CD14-positive monocyte (primary cell): ENCODE measurements at places on chromosomes 3 and 15.

DNA sequence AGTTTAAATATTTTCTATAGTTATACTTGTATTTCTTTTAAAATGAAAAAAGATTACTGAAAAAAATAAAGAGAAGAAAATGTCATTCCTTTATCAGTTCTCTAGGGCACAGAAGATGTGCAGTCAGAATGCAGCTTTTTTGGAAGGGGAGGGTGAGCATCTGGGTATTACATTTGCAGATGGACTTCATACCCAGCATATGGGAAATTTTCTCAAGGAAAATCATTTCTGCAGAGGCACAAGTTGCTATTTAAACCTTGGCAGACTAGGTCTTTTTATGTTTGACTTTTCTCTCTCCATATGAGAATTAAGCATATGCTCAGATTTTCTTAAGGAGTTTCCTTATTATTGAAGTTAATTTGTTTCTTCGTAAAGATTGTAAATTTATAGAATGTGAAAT is 39.5 kb upstream of the ZNF385D start:
- no peak for DNase-seq

DNA sequence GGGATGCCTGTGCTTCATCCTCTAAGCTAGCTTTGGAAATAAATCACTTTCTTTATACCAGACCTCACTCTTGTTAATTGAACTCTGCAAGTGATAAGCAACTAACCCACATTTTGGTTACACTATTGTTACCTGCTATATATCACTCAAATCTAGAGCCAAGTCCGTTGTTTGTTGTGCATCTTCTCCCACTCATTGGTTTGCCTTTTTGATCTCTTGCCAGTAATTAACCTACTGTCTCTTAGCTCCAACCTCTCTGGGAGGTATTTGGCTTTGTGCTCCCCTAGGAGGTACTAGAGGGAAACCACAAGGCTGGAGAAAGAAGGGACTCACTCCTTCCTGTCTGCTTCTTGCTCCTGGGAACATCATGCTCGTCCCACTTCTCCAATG is 12.8 kb upstream of the CRBN start:
- no peak for DNase-seq

- no peak for DNase-seq
Measured at GRCh38 chr3:178405531-178405930, 130.7 kb upstream of the KCNMB2 start.

- DNase-seq: no peak
Measured at GRCh38 chr3:55440104-55440708, 46.9 kb downstream of the WNT5A start.

GRCh38 chr3:19972054-19972453 is 25.2 kb downstream of the RAB5A start:
- DNase-seq: no peak

DNA sequence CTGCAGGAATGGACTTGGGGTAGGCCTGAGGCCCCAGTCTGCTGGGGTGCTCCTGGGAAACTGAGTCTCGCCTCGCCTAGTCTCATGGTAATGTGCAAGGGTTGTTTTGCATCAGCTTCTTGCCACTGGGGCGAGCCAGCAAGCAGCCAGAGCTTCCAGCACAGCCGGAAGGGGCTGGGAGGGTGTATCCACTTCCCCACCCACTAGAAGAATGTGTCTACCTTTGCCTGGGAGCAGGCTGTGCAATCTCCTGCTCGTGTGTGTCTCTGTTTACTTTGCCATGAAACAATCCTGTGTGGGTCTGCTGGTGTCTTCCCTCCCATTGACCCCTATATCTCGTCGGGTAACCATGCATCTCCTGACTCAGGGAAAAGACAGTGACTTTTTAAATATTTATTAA is 21.8 kb upstream of the ERICH6 start:
- DNase-seq: no peak

- DNase-seq: no peak
Measured at GRCh38 chr3:99407257-99407656, 231.1 kb upstream of the COL8A1 start.

DNA sequence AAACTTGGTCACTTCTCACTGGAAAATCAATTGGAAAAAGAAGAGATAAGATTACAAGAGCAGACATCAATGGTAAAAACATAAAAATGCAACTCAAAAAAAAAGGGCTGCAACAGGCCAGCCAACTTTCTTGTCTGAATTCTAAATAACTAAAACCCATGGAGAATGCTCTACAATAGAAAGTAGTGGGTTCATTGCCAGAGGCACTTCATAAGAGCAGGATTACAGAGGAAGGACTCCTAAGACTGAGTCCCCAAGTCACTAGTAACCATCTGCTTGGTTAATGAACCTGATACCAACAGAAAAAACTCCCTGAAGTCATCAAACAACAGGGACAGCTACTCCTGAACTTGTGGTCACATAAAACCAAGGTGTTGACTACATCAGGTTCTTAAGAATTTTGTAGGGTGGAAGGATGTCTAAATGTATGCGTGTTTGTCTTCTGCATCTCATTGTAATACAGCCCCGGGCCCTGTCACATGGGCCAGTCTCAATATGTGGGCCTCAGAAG is 148.6 kb downstream of the IMPG2 start:
- DNase-seq: no peak

DNA sequence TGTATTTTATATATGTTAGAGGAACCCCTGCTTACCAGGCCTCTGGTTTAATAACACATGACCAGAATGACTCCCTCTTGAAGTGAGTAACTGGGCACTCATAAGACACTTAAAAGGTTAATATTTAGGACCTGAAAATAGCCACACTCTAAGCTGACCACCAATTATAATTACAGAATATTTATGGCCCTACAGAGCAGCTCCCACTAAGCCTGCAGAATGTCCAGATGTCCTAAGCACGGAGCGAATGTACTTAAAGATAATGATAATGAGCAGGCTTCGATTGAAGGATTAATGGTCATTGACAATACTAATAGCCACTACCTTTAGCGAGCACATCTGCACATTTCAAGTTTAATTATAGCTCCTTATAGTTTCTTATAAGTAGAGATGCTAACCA is 22.8 kb upstream of the KCTD6 start:
- DNase-seq: no peak

DNA sequence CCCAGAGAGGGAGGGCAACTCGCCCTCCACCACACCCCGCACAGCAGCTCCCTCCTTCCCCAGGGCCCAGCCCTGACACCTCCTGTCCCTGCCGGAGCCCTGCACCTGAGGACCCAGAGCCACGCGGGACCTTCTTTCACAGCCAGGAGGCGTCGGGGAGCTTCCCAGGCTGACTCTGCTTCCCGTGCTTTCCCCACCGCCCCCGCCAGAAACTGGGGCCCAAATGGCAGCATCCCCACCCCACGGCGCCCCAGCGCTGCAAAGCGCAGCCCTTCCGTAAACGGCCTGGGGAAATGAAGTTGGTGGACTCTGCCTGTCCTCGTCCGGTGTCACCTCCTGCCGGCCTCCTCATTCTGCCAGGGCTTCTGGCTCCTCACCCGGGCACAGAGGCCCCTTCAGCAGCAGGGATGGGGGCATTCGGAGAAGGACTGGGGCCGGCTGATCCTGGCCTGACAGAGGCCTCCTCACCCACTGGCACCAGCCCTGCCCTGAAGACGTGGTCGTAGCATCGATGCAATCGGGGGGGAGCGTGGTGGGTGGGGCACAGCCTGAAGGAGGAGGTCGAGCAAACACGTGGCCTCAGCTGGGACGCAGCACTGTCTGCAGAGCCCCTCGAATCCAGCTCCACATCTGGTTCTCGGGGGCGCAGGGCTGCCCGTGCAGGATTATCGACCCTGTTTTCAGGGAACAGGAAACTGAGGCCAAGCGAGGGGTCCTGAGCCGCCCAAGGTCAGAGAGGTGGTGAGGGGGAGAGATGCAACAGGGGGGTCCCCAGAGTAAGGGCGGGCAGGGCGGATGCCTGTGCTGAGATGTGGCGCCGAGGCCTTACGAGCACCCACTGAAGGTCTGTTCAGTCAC is 235.4 kb downstream of the XXYLT1 start:
- no peak for DNase-seq

DNA sequence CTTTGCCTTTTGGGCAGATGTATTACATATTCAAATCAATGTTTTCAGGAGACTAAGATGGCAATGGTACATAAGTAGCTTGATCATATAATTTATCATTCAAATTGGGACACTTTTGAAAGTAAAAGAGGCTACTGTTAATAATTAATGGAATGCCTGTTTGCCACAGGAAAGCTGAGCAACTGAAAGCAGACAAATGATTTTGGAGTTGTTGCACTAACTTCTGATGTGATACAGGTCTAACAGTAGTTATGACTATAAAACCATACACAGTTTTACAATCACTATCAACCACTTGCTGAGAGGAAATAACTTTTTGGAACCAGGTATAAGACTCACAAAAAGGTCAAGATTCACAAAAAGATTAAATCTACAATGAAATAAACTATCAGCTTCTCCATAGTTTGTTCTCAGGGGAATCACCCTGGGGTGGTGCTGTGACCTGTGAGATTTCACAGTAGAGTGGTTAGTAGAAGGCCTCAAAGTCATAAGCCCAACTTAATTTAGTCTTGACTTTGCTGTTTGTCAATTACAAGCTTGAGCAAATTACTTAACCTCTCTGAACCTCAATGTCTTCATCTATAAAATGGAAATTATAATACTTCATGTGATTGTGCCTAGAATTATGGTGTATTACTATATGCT is 42.7 kb downstream of the HHLA2 start:
- DNase-seq: no peak

GRCh38 chr15:94363382-94363781 is 132.0 kb downstream of the MCTP2 start:
- no peak for DNase-seq

GRCh38 chr15:55151631-55152030 is 45.1 kb downstream of the RSL24D1 start:
- no peak for DNase-seq

- DNase-seq: no peak
Measured at GRCh38 chr3:31968369-31968926, 12.6 kb downstream of the OSBPL10 start.

DNA sequence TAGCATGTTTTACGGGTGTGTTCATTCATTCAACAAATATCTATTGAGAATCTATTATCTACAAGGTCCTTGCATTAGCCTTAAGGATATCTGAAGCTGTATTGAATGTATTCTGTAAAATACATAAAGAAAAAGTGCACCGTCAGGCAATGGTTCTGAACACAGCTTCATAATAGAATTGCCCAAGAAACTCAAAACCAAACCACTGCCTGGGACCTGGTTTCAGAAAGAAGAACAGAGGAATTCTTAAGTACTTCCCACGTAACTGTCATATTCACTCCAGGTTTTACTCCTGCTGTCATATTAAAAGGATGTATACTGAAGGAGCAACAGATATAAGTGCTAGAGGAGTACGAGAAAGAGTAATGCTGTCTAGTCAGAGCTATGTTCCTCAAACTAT is 115.9 kb downstream of the FGF12 start:
- DNase-seq: no peak

GRCh38 chr3:120469440-120469839 is 18.6 kb upstream of the FSTL1 start:
- DNase-seq: no peak

DNA sequence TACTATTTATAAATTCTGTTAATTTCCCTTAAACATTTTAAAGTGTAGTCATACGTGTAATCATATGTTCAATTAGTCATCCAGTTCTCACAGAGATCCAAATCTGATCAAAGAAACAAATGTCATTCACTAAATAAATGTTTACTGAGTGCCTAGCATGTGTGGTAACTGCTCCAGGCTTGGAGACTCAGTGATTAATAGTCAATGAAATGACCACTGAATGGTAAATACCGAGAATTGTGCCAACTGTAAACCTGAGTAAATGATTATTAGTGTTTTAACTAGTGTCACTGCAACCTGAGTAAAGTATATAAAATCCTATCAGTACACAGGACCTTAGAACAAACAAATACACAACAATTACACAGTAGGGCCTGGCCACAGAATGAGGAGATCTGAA is 52.3 kb downstream of the SH3GL3 start:
- DNase-seq: no peak

DNA sequence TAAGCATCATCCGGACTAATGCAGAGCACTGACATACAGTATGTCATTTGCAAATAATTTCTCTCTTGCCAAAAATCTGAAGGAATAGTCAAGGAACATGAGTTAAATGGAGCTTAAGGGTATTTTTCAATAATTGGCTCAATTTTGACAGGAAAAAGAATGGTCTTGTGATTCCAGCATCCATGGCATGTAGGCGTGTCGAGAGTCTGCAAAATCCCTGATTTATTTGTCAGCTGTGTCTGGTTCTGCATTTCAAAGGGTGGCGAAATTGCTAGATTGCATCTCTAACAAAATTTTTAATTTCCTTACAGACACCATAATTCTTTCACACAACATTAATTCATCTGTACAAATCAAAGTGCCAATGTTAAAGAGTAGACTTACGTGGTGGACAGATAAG is 65.4 kb upstream of the TBC1D23 start:
- no peak for DNase-seq

DNA sequence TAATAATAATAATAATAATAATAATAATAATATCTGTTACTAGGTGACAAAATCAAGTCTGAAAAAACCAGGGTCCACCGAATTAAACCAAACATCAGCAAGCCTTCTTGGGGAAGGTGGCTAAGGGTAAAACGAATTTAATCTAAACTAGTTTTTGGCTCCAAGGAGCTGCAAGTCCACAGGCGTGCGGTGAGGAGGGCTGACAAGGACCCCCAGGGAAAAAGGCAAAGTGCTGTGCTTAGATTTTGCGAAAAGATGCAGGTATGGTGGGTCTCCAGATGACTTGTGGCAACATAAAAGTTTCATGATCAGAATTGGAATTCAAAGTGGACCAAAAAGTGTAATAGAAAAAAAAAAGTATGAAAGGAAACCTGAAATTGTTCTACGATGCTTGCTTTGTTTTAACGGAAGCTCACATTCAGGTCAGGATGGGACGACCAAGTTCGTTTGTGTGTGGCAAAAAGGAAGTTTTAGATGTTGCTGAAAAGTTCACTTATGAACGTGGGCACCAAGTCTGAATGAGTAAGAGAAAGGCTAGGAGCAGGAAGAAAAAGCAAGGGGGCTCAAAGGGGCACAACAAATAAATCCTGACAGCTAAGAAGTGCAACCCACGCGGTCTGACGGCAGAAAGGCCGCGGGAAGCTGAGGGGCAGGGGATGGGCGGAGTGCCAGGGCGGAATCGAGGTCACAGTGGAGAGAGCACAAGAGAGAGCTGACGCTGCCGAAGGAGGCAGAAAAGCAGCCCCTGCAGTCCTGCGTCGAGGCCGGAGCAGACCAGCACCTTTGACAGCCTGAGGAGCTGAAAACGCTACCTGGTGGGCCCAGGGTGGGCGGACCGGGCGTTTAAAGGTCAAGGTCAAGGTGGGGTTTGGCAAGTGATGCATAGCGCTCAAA is 1.1 kb downstream of the WDR82 start:
- peak; percentile 31 for DNase-seq

- DNase-seq: no peak
Measured at GRCh38 chr3:66379565-66379964, 121.3 kb downstream of the LRIG1 start.

- no peak for DNase-seq
Measured at GRCh38 chr3:5151586-5151985, 29.5 kb downstream of the ARL8B start.

DNA sequence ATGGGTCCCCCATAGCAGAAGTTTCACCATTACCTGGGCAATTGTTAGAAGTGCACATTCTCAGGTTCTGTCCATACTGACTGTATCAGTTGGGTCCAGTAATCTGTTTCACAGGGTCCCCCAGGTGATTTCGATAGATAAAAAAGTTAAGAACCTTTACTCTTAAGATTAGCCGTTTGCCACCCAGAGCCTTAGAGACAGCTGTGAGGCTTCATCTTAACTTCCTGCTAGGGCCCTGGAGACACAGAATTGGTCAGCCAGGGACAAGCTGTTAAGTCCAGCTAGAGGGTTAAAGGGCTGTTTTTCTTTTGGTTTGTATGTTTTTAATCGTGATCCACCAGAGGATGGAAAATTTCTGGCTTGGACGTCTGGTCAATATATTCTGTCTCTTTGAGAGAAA is 6.7 kb downstream of the FAM162A start:
- no peak for DNase-seq
